ENCODE measurements at places on chromosomes 16 and 17. TPM values are rescaled to one million over a fixed set of nuclear protein-coding genes. Genes with fewer than 3 reads are reported as not detected.
A peak's percentile ranks its signal among the peaks of the same experiment; 100 is the strongest.

The CPHXL gene
- not detected for total RNA-seq

DNA sequence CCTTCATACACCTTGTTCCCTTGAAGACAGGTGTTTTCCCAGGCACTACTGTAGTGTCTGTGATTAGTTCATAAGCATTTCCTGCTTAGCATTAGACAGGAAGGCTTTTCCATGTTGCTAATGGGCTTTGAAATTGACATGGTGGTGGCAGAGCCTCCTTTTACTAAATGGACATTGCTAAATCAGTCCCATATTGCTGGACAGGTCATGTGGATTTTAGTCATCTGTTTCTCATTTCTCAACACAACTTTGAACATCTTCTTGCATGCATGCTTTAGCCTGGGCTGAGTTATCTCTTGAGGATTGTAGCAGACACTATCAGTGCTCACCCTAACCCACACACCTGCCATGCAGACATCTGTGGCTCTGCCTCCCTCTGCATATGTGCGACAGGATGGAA is 13.7 kb upstream of the BCO1 start:
- no peak for DNase-seq

- DNase-seq = no peak
Observed at GRCh38 chr16:50833929-50834328, 92.0 kb downstream of the CYLD start.

GRCh38 chr17:29771546-29771945 is 148.8 kb upstream of the CORO6 start:
- peak; percentile 46 for DNase-seq

GRCh38 chr16:31087481-31087880 is 1.3 kb downstream of the PRSS53 start:
- DNase-seq = no peak

DNA sequence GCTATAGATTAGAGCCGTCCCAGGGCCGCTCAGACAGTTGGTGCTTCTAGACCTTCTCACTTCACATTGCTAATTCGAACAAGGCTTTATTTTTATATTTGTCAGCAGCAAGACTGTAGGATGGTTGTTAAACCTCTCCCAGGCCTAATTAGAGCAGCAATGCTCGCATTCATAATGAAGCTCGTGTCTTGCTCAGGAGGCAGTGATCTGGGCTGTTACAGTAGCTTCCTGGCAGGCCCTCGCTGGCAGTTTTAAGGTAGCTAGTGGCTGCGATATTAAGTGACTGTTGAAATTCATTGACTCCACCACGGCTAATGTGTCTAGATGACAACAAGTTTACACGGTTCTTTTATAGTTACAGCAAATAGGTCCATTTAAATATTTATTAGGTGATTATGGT is 23.2 kb upstream of the ANKFN1 start:
- no peak for DNase-seq

DNA sequence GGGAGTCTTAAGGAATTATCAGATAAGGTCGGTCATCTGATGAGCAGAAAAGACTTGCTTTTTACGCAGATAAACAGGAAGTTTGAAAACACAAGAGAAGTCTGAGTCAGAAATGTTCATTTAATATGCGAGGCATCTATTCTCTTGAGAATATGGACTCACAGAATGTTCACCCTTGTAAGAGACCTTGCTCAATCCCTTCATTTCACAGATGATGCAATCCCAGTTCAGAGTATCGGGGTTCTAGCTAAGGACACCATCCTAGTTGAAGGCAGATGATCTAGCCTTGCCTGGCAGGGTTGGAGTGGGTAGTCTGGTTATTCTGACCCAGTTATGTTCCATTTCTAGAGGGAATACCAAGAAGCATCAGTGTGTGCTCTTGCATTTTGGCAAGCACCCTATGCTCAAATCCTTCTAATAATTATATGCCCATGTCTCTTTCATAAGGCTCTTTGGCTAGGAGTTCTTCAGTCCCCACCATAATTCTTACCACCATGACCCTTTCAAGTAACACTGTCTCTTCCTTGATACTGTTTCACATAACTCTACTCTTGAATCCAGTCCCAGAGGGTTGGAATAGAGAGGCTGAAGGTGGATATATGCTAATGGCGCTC is 42.5 kb downstream of the YPEL2 start:
- DNase-seq = no peak

GRCh38 chr17:44086364-44087311 is 16.1 kb downstream of the G6PC3 start:
- no peak for DNase-seq

- DNase-seq = no peak
Observed at GRCh38 chr16:74727903-74728302, 27.2 kb upstream of the MLKL start.

GRCh38 chr17:78049609-78050008 is 78.9 kb downstream of the TMC6 start:
- no peak for DNase-seq

GRCh38 chr16:69190598-69190997 is 3.6 kb downstream of the SNTB2 start:
- DNase-seq = no peak

DNA sequence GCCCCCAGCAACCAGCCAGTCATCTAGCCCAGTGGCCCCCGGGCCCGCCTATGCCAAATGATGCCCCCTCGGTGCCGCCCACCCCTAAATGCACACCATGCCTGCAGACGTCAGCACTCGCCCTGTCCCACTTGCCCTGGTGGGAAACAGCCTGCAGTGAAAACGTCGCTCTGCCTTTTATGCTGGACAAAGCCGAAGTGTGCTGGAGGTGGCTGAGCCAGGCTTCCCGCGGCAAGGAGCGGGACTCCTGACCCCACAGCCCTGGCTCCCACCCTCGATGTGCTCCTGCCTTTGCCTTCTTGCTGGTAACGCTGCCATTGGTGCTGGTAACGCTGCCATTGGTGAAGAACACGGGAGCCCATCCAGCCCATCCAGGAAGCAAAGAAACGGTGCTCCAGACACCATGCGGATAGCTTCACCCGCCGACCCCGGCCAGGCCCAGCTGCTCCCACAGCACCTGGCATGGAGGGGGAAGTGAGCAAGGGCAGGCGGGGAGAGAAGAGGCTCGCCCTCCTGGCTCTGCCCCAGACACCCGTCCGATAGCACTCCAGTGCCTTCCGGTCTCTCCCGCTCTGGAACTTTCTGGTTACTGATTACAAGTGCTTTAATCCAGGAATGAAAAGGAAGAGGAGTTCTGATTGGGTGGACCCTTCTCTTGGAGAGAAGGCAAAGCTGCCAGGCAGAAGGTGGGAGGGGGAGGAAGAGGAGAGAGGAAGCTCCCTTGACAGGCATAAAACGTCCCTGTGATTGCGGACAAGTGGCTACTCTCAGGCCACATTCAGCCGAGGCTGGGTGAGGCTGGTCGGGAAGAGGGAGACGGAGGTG is 4.0 kb upstream of the BAIAP2 start:
- DNase-seq = no peak

DNA sequence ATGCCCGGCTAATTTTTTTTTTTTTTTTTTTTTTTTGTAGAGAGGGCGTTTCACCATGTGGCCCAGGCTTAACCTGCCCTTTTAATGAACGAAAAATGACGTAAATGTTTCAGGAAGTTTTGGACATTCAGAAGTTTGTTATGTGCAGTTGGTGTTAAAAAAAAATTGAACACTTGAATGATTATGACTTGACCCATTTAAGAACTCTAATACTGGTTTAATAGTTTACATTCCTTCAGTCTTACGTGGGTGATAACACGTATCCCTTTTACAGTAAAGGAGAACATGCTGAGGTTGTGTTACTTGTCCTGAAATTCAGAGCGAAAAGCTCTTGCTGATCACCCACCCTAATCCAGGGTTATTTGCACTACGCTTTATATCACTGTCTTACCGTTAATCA is 1.7 kb downstream of the MLYCD start:
- DNase-seq = no peak

DNA sequence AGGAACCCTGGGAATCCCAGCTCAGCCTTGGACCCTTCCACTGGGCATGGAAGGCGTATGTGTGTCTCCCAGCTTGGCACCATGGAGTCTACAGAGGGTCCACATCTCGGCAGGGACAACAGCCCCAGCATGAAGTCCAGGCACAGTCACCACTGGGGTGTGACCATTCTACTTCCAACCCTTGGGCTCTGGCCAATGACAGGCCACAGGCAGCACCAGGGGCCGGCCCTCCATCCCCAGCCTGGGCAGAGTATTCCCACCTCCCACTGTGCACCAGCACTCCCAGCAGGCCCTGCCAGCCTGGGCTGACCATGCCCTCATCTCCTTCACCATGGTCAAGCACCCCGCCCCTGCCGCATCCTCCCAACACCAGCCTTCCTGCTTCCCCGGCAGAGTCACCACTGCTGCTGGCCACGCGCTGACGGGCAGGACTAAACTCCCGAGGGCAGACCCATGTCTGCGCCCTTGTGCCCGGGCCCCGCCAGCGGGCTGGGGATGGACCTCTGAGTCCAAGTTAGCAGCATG is 9.5 kb upstream of the PPP1R27 start:
- no peak for DNase-seq

GRCh38 chr17:67126983-67127382 is 82.6 kb downstream of the CACNG1 start:
- DNase-seq = no peak

DNA sequence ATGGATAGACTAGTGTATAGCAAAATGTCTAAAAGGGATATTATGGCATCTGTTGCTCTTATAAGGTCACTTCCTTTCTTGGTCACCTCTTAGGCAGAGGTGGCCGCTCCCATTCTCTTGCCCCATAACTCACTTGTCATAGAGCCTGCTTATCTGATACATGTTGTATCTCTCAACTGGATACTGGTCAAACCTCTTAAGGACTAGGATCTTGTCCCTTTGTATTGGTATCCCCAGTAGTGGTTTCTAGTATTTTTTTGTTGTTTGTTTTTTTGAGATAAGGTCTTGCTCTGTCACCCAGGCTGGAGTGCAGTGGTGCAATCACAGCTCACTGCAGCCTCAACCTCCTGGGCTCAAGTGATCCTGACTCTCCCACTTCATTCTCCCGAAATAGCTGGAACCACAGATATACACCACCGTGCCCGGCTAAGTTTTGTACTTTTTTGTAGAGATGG is 27.0 kb downstream of the ZSWIM7 start:
- DNase-seq = no peak

- no peak for DNase-seq
Observed at GRCh38 chr16:49889725-49890397, 33.9 kb upstream of the ZNF423 start.

Data from spinal cord (tissue), 10 donors.